Upper lobe of right lung (tissue), 1 donor: ENCODE measurements at places on chromosomes 1 and 21. TPM values are rescaled to one million over a fixed set of nuclear protein-coding genes. Genes with fewer than 3 reads are reported as not detected.

Gene EIF3I
- 116 TPM for total RNA-seq

- DNase-seq: no peak
Observed at GRCh38 chr1:98176414-98176813, 255.6 kb upstream of the DPYD start.

DNA sequence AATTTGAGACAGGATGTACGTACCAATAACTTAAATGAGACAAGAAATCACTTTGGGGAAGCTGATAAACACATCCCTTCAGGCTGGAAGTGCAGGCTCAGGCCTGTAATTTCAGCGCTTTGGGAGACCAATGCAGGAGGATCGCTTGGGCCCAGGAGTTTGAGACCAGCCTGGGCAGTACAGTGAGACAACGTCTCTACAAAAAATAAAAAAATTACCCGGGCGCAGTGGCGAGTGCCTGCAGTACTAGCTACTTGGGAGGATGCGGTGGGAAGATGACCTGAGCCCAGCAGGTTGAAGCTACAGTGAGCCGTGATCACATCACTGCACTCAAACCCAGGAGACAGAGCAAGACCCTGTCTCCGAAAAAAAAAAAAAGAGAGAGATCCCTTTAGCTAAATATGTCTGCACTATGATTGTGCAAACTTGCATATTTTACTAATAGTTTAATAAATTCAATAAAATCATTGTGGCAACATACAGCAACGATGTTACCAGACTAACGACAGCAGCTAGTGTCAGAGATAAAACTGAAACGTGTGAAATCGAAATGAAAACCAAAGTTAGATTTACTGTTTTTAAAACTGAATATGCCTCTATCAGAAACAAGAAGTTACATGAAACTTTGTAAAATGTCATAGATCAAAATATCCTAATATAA lies 54.7 kb downstream of the CD2 start:
- no peak for DNase-seq

DNA sequence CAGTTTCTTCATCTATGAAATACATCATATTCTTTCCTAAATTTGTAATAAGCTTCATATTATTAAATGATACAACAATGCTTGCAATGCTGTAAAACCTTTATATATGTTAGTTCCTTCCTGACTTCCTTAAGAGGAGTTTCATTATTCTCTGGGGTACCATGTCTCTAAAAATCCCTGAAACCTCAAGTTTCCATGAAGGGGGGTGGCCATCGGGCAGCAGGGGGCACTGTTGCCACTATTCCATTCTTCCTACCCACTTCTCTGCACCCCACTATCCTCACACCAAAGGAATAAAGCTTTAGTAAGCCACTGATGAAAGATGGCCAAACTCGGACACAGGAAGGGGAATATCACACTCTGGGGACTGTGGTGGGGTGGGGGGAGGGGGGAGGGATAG lies 9.0 kb upstream of the DMRTB1 start:
- no peak for DNase-seq

GRCh38 chr1:80218112-80218511 lies 1211.6 kb upstream of the ADGRL4 start:
- no peak for DNase-seq

DNA sequence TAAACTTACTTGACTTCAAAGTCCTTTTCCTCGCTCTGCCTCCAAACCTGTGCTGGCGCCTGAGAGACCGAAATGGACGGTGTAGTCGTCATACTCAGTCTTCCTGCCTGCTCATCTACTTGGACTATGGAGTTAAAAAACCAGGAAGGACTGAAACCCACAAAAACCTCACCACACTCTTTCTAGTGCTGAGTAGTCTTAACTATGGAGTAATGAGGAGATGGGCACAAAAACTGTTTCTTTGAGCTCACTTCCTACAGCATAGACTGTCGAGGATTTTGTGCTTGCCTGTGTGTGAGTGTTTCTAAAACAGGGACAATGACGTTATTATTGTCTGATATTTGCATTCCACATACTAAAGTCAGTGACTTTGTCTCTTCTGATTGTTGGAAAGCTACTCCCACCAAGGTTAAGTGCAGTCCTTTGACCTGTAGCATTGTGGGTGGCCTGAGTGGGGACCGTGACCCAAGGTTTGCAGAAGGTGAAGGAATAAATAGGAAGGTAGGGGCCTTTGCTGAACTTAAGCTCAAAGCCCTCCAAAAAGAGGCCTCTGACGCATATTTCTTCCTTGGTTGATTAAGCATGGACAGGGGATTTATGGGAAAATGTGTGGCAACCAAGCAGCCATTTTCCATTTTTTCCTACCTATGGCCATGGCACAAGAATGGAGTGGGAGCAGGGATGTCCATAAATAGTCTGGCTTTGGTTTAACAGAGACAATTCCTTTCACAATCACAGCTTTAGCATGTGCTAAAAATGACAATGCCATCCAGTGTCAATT lies 109.6 kb downstream of the ZBTB18 start:
- no peak for DNase-seq
